NCI-H1930 (cell line): ENCODE measurements at places on chromosomes 7 and 10.
A peak's percentile ranks its signal among the peaks of the same experiment; 100 is the strongest.

DNA sequence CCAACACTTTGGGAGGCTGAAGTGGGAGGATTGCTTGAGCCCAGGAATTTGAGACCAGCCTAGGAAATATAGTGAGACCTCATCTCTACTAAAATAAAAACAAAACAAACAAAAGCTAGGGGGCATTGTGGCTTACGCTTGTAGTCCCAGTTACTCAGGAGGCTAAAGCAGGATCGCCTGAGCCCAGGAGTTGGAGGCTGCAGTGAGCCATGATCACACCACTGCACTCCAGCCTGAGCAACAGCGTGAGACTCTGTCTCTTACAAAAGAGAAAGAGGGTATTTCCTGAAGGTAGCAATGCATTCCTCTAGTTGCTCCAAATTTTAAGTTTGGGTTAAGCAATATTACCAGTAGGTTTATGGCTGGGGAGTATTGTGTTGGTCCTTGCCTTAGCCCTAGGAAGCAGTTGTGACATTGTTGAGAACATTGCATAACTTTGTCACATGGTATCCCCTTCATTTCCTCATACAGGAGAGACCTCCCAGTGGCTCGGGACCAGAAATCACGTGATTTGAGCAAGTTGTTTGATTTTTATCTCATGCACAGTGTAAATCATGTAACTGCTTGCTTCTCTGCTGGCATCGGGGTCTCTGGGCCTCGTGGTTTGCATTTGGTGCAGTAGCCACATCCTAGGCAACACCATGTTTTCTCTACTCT, 23.3 kb upstream of the SMARCD3 start:
- no peak for DNase-seq

DNA sequence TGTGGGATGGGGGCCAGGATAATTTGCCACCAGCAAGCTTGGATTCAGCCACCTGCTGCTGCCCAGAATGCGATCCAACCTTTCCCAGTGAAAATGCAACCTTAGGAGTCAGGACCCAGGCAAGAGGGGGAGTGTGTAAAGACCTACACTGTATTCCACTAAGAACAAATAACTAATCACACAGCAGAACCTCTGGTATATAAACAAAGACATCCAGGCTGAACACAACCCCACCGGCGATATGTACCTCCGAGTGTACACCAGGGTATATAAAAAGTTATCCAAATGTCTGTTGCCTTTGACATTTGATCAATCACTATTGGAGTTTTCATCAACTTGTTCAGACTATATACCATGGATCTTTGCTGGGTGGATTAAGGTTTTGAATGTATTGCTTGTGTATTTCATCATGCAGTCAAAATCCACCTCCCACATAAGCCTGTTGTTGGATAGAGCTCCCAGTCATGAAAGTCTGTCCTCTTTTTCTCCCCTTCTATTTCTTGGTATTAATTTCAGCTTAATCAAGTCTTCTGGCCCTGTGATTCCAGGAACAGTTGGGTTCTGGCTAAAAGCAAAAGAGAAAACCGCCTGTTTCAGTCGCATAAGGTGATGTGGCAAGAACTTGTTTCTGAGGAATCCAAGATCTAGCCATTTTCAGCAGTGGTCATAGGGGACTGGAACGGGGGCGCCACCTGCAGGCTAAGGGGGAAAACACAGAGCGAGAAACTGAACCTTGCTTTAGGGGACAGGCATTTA, 290.7 kb downstream of the CCDC3 start:
- DNase-seq = peak; percentile 46

- DNase-seq = no peak
These were observed 156.2 kb downstream of the PLPP4 start for GRCh38 chr10:120613180-120613579.

DNA sequence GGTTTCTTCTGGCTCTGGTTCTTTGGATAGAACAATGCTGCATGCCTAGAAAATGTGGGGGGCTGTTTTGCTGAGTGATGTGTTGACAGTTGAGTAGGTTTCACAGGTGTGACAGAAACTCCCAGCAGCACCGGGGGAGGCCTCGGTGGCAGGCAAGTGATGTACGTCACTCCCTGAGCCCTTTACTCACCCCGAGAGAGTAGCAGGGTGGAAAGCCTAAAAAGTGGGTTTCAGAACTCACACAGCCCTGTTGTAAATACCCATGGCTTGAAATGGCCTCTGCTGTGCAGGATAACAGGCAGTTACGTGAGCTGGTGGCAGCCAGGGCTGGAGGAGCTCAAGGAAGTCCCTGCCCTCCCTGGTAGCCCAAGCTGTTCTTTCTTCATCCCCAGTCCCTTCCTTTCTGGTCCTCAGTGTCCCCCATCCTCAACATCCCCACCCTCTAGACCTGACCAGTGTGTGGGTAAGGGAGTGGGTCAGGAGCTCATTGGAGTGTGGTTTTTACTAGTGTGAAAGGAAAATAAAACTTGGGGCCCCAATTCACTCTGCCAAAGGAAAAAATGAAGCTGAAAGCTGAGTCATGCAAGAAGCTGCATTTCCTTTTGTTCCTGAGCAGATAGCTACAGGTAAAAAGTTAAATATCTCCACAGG, 258.1 kb downstream of the STK31 start:
- no peak for DNase-seq

DNA sequence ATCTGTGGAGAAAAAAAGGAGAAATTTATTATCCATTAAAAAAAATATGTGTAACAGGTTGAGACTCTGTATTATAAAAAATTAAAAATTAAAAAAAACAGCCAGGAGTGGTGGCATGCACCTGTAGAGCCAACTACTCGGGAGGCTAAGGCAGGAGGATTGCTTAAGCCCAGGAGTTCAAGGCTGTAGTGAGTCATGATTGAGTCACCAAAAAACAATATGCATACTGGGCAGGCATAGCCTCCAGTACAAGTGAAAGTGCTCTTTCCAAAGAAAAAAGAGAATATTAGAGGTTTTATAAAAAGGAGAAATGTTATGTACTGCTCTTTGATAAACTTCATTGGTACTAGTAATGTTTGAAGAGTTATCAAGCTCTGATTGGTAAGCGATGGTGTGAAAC, 647.1 kb upstream of the ZWINT start:
- no peak for DNase-seq

DNA sequence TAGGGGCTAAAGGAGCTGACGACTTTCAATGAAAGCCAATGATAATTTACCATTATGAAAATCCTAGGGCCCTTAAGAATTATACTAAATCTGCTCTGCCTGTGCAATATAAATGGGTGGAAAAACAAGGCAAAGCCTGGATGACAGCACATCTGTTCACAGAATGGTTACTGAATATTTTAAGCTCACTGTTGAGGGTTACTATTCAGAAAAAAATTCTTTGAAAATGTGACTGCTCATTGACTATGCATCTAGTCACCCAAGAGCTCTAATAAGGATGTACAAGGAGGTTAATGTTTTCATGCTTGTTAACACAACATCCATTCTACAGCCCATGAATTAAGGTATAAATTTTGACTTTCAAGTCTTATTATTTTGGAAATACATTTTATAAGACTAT, 8.9 kb downstream of the DKK1 start:
- DNase-seq = no peak

DNA sequence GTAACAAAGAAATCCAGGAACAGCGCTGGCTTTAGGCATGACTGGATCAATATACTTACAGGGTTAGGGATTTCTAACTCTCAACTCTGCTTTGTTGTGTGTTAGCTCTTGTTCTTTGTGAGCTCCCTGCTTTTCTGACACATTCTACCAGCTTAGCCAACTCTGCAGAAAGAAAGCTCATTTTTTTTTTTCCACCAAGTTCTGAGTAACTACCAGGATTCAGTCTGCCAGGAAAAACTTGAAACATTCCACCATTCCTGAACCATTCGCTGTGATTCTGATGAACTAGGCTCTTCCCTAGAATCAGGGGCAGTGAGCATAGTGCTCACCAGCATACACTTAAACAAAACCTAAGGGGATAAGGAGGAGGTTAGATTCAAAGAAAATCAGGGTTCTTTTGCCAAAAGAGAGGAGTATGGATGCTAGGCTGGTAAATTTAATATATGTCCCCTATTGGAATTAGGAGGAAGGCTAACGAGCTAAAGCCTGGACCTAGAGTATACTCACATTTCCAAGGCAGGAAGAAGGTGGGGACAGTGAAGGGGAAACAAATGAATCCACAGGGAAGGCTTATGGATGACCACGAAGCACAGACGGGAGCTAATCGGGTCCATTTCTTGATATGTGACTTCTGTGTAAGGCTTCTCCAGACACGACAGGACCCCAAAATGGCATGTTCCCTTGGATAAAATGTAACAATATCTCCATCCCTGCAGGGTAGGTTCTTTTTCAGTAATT, 183.4 kb downstream of the PRKG1 start:
- no peak for DNase-seq

DNA sequence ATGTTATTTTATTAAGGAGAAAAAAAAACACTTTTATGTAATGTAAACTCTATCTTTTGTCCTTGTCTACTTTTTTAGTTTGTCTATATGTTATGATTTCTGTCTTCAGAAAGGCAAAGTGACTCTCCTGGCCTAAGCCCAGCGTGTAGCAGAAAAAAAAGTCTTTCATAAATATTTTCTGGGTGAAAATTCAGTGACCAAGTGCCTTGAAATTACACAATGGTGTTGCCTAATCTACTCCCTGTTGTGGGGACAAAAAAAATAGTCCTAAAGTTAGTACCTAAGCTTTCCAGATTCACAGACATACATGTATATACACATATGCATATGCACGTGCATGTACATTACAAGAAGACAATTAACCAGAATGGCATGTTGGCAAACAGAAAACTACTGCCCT, 1257.8 kb upstream of the SORCS1 start:
- DNase-seq = no peak

GRCh38 chr10:91190876-91191583, 29.4 kb upstream of the PCGF5 start:
- DNase-seq = no peak

GRCh38 chr10:63375859-63376258, 89.9 kb downstream of the JMJD1C start:
- no peak for DNase-seq

DNA sequence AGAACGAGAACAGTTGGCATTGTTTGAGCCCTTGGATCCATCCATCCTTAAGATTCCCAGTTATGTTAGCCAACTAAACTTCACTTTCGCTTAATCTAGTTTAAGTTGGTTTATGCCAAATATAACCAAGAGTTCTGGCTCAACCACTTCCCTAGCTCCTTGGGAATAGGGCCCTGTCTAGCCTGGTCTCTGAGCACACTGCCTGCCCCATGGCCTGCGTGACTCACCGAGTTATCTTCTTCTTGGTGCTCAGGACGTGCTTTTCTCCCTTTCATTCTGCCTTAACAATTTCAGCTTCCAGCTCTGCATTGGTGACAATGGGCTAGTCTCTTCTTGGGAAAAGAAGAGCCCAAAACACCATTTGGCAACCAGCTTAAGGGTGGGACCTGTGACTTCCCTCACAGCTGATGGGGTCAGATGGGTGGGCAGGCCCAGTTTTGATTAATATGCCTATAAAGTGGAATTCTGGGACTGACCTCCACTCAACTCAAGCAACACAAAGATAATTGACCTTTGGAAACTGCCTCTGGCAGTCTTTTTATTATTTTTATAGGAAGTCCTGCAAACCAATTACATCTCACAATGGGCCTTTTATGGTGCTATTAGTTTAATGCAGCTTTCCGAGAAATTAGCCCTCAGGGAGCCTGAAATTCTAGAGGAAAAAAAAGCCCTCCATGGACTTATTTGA, 126.4 kb downstream of the CFAP58 start:
- no peak for DNase-seq

- DNase-seq = no peak
These were observed 34.8 kb downstream of the GRK5 start for GRCh38 chr10:119242186-119242585.

GRCh38 chr10:78985973-78986818, 82.6 kb upstream of the ZMIZ1 start:
- DNase-seq = no peak

GRCh38 chr10:47173929-47174442, 126.0 kb upstream of the GDF10 start:
- DNase-seq = no peak

GRCh38 chr7:33854178-33854577, 51.2 kb upstream of the BMPER start:
- no peak for DNase-seq

- DNase-seq = no peak
These were observed 222.4 kb downstream of the PTPRN2 start for GRCh38 chr7:158365267-158365666.

GRCh38 chr7:17466216-17466615, 167.8 kb downstream of the AHR start:
- no peak for DNase-seq
